ENCODE measurements at places on chromosomes 16 and 17. TPM values are rescaled to one million over a fixed set of nuclear protein-coding genes. Genes with fewer than 3 reads are reported as not detected.

SLC35G6 gene
- total RNA-seq: not detected

DNA sequence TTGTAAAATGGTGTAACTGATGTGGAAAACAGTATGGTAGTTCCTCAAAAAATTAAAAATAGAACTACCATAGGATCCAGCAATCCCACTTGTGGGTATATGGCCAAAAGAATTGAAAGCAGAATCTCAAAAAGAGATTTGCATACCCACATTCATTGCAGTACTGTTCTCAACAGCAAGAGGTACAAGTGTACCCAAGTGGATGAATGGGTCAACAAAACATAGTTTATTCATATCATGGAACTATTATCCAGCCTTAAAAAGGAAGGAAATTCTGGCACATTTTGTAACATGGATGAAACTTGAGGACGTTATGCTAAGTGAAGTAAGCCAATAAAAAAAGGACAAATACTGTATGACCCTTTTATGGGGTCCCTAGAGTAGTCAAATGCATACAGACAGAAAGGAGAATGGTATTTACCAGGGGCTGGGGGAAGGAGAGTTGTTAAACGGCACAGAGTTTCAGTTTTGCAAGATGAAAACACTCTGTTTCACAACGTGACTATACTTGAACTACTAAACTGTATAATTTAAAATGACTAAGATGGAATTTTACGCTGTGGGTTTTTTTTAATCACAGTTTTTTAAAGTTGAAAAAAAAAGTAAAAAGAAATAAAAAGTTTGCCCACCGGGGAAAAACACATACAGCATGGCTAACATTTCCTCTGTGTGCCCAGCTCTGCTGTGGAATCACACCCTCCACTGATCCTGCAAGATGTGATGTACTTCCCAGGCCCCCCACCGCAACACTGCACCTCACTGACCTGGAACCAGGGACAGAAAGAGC lies 6.1 kb downstream of the TVP23A start:
- no peak for DNase-seq

DNA sequence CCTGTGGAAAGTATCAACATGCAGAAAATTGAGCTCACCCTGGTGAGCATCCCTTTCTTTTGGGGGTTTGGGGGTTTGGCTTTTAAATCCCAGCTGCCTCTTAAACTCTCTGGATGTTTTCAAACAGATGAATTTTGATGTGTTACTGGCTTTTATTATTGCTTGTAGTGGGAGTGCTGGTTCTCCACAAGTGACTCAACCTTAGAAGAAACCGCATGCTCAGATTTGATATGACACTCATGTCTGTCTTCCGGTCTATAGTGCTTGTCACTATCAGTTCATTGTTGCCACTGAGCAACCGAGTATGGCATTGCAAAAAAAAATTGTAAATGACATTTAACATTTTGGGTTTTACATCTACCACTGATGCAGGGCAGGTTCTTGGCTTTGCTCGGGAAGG lies 104.5 kb downstream of the HS3ST4 start:
- DNase-seq: no peak

DNA sequence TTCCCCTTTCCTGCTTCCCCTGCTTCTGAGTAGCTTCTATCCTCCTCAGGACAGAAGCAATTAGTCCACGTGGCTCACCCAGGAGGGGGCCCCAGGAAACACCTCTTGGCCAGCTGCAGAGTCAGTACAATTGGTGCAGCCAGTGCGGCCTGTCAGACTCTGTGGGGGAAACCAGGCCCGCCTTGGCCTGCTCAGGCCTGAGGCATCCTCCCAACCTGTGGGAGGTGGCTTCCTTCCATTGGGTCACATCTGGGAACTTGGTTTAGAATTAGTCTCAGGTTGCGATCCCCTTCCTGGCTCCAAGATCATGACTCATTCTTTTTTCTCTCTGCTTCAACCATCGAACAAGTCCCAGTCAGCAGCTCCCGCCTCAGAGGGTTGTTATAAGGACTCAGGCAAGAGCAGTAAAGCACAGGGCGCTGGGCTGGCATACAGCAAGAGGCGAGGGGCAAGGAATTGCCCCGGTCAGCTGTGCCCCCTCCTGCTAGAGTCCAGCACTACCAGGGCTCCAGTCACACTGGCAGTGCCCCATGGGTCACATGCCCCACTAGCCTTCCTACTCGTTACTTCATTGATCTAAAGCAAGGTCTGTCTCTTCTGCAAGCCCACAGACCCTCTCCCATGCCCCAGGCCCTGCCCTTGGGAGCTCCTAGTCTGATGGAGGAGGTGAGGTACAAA lies 8.1 kb upstream of the EPX start:
- DNase-seq: no peak
